ENCODE measurements at places on chromosomes 11 and 22. TPM values are rescaled to one million over a fixed set of nuclear protein-coding genes. Genes with fewer than 3 reads are reported as not detected.

The C11orf71 gene
- total RNA-seq = 10.2 TPM

DNA sequence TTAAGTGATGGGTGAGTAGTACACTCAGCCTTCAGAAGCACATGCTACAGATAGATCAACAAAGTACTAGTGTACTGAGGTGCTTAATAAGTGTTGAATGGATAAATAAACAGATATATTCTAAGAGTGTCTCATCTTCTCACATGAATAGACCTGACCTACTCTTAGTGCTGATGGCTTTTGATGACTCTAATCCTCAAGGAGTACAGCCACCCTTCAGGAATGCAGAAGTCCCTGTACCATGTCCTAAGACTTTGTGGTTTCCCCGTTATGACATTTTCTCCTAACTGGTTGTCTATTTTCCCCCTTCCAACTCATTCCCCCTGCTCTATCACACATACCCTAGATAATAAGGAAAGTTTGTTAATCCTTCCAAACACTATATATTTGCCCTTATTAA is 61.6 kb downstream of the C11orf65 start:
- no peak overlapping the region for H3K27ac ChIP-seq
- no peak for DNase-seq
- H3K36me3 ChIP-seq = no peaks in the 10 kb centered on the region
- no peaks in the 10 kb centered on the region for H3K27me3 ChIP-seq
- no peaks in the 10 kb centered on the region for H3K4me1 ChIP-seq

GRCh38 chr11:133903056-133903455 is 53.7 kb downstream of the IGSF9B start:
- DNase-seq = no peak
- H3K4me1 ChIP-seq = no peaks in the 10 kb centered on the region
- no peak overlapping the region for H3K27ac ChIP-seq

- peak within 1 kb of the TSS; percentile 83 for H3K27ac ChIP-seq
- peak within 1 kb of the TSS; percentile 52 for H3K4me3 ChIP-seq
- H3K36me3 ChIP-seq = no peaks in the 10 kb centered on the region
- peaks cover 2% of the 10 kb centered on the region for H3K4me1 ChIP-seq
- H3K27me3 ChIP-seq = no peaks in the 10 kb centered on the region
- DNase-seq = peak; percentile 92
These were observed at the start of gene ALG8 for GRCh38 chr11:78139422-78140391. ALG8 (minus strand) TSS chr11:78139626; CDS start chr11:78139588, 38 bp downstream.

DNA sequence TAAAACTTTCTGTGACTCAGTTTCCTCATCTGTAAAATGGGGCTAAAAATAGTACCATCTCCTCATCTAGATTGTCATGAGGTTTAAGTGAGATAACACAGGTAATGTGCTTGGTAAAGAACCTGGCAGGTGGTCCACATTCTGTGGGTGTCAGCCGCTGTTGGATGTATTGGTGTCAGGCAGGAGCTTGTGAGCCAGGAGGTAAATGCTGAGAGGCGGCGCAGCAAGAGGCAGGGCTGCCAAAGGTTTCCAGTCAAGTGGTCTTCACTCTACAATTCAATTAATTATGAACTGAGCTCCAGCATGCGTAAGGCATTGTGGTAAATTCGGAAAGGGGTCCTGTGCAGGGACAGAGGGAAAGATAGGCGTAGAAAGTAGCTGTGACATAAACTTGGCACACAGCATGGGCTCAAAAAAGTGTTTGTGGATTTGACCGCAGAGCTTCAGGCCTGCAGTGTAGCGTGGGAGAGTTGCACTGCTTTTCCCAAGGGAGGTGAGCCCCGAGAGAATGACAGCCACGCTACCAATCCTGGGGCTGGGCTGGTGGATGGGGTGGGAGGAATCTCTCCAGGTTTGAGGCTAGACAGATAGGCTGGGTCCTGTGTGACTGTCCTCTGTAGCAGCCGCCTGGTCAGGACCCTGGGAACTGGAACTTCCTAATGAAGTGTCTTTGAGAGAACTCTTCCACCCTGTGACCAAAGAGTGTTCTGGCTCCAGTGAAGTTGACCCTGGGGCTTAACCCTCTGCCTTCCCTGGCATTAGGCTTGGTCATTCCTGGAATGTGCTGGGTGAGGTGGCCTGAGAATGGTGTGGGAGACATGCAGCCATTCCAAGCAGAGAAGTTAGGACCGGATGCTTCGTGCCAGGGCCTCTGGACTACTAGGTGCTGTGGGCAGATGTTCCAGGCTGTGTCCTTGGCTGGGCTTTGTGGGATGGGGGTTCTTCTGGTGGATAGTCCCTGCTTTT is 122.4 kb downstream of the FEZ1 start:
- H3K4me3 ChIP-seq = no peak overlapping the region
- H3K4me1 ChIP-seq = no peaks in the 10 kb centered on the region
- DNase-seq = no peak

DNA sequence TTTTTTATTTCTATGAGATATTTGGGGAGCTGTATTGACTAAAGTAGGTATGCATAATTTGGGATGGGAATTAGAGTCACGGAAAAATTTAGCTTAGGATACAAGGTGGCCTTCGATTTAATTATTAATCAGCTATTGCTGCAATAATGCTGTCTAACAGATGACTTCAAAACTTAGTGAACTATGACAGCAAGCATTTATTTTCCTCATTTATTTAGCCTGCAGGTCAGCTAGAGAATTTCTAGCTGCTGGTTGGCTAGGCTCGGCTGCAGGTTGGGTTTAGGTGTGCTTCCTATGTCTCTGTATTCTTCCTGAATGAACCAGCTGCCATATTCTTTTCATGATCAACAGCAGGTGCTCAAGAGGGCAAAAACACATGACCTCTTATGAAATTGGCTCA is 181.8 kb upstream of the RAG2 start:
- no peak overlapping the region for H3K27ac ChIP-seq
- H3K4me3 ChIP-seq = no peak overlapping the region
- H3K27me3 ChIP-seq = no peaks in the 10 kb centered on the region
- no peaks in the 10 kb centered on the region for H3K36me3 ChIP-seq
- H3K4me1 ChIP-seq = no peaks in the 10 kb centered on the region

The UBE4A gene
- total RNA-seq = 51.5 TPM

The BIRC3 gene
- 10.8 TPM for total RNA-seq

DNA sequence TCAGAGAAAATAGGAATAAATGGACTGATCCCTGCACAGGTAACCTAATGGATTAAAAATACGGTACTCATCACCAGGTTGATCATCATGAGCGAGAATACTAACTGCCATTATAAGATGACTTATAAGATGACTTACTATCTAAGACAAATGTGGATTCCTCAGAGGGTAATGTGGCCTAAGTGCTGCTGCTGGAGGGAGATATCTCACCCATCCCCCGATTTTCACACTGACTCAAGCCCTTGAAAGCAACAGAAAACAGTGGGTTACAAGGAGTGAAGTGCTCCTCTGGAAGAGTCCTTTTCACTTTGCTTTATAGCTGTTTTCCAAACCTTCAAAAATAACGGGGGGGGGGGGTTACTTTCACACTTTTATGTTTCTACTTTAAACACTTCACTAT is 920 bp downstream of the TMEM218 start:
- no peaks in the 10 kb centered on the region for H3K36me3 ChIP-seq
- no peaks in the 10 kb centered on the region for H3K4me1 ChIP-seq
- peak overlapping the region; percentile 96 for H3K4me3 ChIP-seq
- no peak for DNase-seq
- no peak overlapping the region for H3K27ac ChIP-seq
- no peaks in the 10 kb centered on the region for H3K27me3 ChIP-seq

DNA sequence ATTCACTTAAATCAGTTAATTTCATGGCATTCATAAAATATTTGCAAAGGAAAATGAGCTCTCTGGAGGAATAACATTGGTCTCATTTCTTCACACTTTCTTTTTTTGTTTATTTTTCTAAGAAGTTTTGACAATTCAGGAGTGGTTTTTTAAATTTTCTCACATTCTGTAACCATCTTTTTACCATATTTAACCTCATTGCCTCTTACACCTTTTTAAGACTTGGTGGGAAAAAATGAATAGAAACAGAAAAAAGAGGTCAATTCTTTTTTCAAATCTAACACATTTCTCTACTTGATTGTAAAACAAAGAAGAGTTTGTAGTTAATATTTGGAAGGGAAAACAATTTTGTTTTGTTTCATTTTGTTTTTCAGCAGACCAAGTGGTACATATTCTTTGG is 1034.7 kb upstream of the RAG2 start:
- H3K4me3 ChIP-seq = no peak overlapping the region
- H3K36me3 ChIP-seq = no peaks in the 10 kb centered on the region
- no peak overlapping the region for H3K27ac ChIP-seq
- no peak for DNase-seq
- H3K27me3 ChIP-seq = no peaks in the 10 kb centered on the region

DNA sequence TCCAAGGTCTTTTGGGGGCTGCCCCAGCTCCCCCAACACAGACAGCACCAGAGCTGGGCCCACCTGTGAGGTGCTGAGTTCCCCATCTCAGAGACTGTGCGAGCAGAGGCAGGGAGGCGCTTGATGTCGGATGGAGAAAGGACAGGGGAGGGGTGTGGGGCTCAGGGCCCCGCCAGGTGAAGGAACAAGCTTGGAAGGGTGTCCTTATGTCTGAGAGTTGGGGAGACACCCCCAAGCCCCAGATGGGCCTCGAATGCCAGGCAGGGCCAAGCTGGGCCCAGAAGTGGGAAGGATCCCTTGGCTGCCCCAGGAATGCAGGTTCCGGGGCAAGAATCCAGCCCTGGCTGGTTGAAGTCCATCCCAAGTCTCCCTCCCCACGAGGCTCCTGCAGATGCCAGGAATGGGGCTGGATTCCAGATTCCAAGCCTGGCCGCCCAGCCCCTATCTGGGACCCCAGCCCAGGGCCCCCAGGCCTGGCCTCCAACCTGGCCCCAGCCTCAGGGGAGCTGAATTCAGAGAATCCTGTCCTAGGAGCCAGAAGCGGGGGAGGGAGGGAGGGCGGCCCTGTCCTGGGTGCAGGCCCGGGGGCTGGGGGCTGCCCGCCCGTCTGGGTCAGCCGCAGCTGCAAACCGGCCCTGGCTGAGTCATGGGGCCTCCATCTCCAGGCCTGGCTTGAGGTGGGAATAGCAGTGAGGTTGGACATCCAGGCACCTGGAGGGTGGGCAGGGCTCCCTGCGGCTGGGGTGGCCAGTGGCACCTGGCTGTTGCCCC is 50.9 kb downstream of the CDKN1C start:
- no peak overlapping the region for H3K4me3 ChIP-seq
- H3K27ac ChIP-seq = no peak overlapping the region
- DNase-seq = no peak
- H3K36me3 ChIP-seq = no peaks in the 10 kb centered on the region

DNA sequence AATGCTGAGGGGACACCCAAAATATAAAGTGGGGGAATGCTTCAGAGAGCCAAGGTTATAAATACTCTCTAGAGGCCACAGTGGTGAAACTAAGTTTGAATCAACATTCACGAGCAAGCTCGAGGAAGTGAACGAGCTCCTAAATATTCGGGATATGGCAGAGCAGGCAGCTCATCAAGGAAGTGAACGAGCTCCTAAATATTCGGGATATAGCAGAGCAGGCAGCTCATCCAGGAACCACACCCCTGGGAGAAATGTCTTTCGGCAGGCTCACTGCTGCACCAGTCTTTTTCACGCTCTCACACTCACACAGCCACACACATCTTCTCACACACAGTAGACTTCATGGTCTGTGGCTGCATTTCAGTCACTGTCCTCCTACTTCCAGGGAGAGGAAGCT is 787.5 kb downstream of the OPCML start:
- no peaks in the 10 kb centered on the region for H3K36me3 ChIP-seq
- no peak overlapping the region for H3K27ac ChIP-seq
- H3K4me3 ChIP-seq = no peak overlapping the region
- H3K27me3 ChIP-seq = peaks cover 3% of the 10 kb centered on the region
- no peak for DNase-seq
- H3K4me1 ChIP-seq = no peaks in the 10 kb centered on the region

The CABP7 gene
- total RNA-seq = not detected

The CFL1 gene
- total RNA-seq = 564 TPM

The TP53I11 gene
- total RNA-seq = 91.1 TPM

The TST gene
- total RNA-seq = 68.0 TPM

The ANGPTL5 gene
- total RNA-seq = 0.33 TPM

The KCNA4 gene
- 5.7 TPM for total RNA-seq

The DDIAS gene
- 0.66 TPM for total RNA-seq

GRCh38 chr11:28107191-28107749 is 686 bp downstream of the KIF18A start:
- peaks cover 25% of the 10 kb centered on the region for H3K4me1 ChIP-seq
- H3K4me3 ChIP-seq = peak overlapping the region; percentile 70
- DNase-seq = no peak
- no peaks in the 10 kb centered on the region for H3K36me3 ChIP-seq

The DDB1 gene
- total RNA-seq = 150 TPM

GRCh38 chr11:117831661-117832415 is 7.3 kb upstream of the FXYD2 start:
- no peaks in the 10 kb centered on the region for H3K36me3 ChIP-seq
- H3K4me1 ChIP-seq = no peaks in the 10 kb centered on the region
- no peak overlapping the region for H3K4me3 ChIP-seq
- no peak for DNase-seq

- DNase-seq = no peak
- no peaks in the 10 kb centered on the region for H3K36me3 ChIP-seq
- no peaks in the 10 kb centered on the region for H3K4me1 ChIP-seq
- no peaks in the 10 kb centered on the region for H3K27me3 ChIP-seq
- peak overlapping the region; percentile 93 for H3K27ac ChIP-seq
These were observed 18.4 kb upstream of the TLCD5 start for GRCh38 chr11:120306519-120307242.

The SERHL2 gene
- 1.3 TPM for total RNA-seq

The MYEOV gene
- total RNA-seq = 2.8 TPM

GRCh38 chr22:22520020-22520656 is at the start of gene ZNF280A:
ZNF280A (minus strand) TSS chr22:22520270; CDS start chr22:22515630, 4,640 bp downstream.
- DNase-seq = no peak
- no peaks in the 10 kb centered on the region for H3K36me3 ChIP-seq
- no peak within 1 kb of the TSS for H3K4me3 ChIP-seq
- H3K4me1 ChIP-seq = no peaks in the 10 kb centered on the region
- no peaks in the 10 kb centered on the region for H3K27me3 ChIP-seq

The FOLH1 gene
- 7.8 TPM for total RNA-seq

DNA sequence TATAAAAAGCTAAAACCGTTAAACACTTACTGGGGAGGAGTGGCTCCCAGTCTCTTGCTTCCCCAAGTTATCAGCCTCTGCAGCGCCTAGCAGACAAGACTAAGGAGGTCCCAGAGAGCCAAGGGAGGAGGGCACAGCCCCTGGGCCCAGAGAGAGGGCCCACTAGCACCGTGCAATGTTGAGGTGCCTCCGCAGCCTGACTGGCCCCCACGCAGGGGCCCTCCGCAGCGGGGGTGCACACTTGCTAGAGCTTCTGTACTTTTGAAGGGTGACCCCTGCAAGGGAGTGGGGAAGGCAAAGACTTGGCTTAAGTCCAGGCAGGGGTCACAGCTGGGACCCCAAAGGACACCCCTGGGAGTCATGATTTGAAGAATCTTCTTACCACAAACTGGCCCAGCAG is 98.0 kb downstream of the ADAMTS15 start:
- no peaks in the 10 kb centered on the region for H3K27me3 ChIP-seq
- no peak for DNase-seq
- H3K4me1 ChIP-seq = no peaks in the 10 kb centered on the region
- no peaks in the 10 kb centered on the region for H3K36me3 ChIP-seq
- no peak overlapping the region for H3K4me3 ChIP-seq

GRCh38 chr22:32177221-32177765 is 18.2 kb upstream of the C22orf42 start:
- DNase-seq = no peak
- H3K4me1 ChIP-seq = no peaks in the 10 kb centered on the region
- H3K27me3 ChIP-seq = no peaks in the 10 kb centered on the region
- H3K36me3 ChIP-seq = no peaks in the 10 kb centered on the region
- no peak overlapping the region for H3K27ac ChIP-seq
- H3K4me3 ChIP-seq = no peak overlapping the region

GRCh38 chr11:112279901-112280267 is 19.2 kb upstream of the PLET1 start:
- no peak for DNase-seq
- no peaks in the 10 kb centered on the region for H3K4me1 ChIP-seq
- H3K4me3 ChIP-seq = peak overlapping the region; percentile 59
- no peak overlapping the region for H3K27ac ChIP-seq

Measured in breast epithelium (tissue), 4 donors.